Hematopoietic multipotent progenitor cell treated with erythropoietin and hydrocortisone succinate and interleukin-3 and kit ligand, for 4 days (in vitro differentiated cells): ENCODE measurements at places on chromosomes 1 and 21.

DNA sequence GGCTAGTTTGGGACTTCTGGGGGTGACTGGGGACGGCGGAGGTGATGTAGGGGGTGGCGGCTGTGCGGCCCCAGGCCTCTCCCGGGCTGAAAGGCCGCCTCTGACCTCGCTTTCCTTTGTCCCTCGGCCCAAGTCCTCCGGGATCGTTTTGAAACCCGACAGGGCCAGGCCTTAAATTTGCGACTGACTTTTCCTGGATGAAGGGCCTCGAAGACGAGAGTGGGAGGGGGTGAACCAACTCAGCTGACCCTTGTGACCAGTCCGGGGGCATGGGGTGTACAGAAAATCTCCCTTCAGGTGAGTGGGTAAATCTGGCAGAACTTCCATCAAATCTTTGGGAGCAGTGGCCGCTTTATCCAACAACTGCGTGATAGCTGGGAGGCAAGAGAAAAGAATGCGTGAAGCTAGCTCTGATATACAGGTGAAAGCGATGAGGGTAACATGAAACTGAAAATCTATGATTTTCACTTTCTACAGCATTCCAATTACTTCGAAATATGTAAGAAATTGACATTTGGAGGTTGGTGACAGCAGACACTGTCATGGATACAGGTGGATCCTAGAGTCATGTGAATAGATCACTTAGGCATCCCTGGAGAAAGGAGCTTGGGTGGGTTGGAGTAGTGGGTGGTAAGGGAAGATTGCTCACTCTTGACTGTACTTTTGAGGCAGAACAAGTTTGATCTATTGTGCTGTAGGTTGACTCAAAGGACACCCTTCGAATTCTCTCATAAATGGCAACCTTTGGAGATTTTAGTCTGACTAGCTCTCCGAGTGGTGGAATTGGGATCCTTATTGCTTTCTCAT lies 885 bp downstream of the AHCYL1 start:
- DNase-seq: no peak

DNA sequence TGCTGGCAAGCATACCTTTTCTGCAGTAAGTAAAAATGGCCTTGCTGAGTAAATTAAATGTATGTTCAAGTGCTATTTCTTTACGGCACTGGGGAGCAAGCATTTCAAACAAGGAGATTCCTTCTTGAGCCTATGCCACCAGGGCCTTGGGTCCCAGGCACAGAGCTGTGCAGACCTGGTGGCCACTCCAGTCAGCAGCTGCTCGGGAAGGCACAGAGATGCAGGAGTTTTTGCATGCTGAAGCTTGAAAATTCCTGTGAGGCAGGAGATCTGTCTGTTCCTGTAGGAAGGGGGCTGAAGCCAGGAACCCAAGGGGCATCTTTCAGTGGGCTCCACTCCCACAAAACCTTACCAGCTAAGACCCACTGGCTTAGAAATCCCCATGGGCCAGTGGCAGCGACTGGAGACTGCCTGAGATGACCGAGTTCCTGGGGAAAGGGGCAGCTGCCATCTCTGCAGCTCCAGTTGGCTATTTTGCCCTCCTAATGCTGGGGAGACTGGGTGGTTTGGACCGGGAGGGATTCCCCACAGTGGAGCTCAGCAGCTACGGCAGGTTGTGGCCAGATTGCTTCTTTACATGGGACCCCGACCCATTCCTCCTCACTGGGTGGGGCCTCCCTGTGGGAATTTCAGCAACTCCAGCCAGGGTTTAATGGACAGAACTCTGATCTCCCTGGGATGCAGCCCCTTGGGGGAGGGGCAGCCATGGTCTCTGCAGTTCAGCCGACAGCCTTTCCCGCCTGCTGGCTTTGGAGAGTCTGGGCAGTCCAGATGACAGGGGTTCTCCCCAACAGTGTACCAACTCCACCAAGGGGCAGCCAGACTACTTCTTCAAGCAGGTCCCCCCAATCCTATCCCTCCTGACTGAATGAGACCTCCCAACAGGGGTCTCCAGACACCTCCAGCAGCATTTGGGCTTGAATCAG lies 8.4 kb upstream of the PGBD2 start:
- no peak for DNase-seq

- no peak for DNase-seq
Measured at GRCh38 chr1:24075590-24075854, 36.4 kb downstream of the MYOM3 start.

GRCh38 chr1:235929216-235929615 lies 62.5 kb upstream of the LYST start:
- DNase-seq: no peak

- no peak for DNase-seq
Measured at GRCh38 chr21:17501107-17502006, 11.5 kb upstream of the CXADR start.

DNA sequence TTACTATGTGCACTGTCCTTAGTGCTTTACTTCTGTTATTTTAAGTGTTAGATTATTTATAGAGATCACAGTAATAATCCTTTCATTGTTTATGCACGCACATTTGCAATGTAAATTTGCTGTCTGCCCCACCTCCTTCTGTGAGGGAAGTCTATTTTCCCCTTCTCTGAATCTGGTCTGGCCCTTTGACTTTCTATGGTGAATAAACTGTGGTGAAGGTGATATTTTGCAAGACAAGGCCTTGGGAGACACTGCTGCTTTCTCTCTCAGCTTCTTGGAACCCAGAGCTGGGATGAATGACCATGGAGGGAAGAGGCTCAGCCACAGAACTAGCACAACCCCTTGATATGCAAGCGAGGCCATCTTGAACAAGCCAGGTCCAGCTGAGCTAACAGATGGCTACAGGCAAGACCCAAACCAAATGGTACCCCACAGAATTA lies 156.3 kb downstream of the ST6GALNAC3 start:
- DNase-seq: no peak

DNA sequence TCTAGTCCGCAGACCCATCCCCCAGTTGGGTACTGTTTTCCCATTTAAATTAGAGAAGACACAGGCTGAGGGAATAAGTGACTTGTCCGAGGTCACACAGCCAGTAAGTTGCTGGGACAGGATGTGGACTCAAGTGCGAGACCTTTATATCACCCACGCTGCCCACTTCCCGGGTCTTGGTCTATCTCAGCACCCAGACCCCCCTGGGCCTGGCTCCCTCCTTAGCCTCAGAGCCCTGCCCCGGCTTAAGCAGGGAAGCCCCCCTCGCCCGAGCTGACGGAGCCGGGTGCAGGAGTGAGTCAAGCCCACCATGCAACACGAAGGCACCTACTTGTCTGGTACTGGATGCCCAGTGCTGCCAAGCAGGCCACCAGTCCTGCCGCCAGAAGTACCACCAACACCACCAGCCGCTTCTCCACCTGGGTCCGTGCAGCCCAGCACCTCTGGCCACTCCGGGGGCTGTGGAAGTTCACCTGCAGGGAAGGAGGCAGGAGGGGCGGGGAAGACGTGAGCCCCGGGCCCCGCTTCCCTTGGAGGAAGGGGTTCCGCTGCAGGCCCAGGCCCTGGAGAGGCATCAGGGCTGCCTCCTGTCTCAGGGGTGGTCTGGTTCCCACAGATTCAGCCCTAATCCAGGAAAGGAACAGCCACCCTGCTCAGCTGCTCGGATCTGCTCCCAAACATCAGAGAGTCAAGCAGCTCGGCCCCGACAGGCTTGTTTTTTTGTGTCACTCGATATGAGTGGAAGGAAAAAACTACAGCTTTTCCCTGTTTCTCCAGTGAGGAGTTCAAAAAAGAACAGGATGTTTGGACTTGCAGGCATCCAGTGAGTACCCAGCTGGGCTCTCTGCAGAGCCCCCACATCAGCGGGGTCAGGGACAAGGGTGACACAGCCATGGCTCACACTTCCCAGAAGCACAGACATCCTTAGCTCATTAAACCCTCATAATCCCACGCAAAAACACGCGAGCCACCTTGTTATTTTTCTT lies 11.1 kb downstream of the ECE1 start:
- no peak for DNase-seq

GRCh38 chr1:30809514-30810263 lies 52.1 kb upstream of the LAPTM5 start:
- peak; percentile 41 for DNase-seq

GRCh38 chr1:225694151-225694603 lies 41.3 kb upstream of the ENAH start:
- DNase-seq: peak; percentile 77

DNA sequence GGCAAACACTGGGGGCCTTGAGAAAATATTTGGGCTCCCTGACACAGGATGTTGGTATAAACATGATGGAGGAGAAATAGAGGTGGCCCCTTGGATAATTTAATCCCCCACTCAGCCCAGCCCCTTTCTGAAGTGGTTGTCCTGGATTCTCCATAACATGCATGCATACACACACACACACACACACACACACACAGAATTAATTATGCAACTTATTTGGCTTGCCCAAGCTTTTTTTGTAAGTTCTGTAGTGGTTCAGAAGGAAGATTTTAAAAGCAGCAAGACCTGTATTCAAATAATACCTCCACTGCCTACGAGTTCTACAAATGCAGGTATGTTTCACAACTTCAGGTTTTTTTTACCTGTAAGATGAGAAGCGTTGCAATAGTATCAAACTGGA lies 15.0 kb downstream of the ATF3 start:
- DNase-seq: no peak

GRCh38 chr21:30408782-30409494 lies 13.1 kb downstream of the KRTAP13-1 start:
- peak; percentile 67 for DNase-seq

GRCh38 chr1:204487256-204487615 lies 7.4 kb downstream of the PIK3C2B start:
- no peak for DNase-seq

- DNase-seq: no peak
Measured at GRCh38 chr1:31151402-31151801, 85.9 kb upstream of the PUM1 start.

- DNase-seq: peak; percentile 4
Measured at GRCh38 chr21:35908311-35909078, 151.8 kb downstream of the SETD4 start.

GRCh38 chr1:205493241-205494085 lies 11.0 kb upstream of the CDK18 start:
- peak; percentile 39 for DNase-seq

DNA sequence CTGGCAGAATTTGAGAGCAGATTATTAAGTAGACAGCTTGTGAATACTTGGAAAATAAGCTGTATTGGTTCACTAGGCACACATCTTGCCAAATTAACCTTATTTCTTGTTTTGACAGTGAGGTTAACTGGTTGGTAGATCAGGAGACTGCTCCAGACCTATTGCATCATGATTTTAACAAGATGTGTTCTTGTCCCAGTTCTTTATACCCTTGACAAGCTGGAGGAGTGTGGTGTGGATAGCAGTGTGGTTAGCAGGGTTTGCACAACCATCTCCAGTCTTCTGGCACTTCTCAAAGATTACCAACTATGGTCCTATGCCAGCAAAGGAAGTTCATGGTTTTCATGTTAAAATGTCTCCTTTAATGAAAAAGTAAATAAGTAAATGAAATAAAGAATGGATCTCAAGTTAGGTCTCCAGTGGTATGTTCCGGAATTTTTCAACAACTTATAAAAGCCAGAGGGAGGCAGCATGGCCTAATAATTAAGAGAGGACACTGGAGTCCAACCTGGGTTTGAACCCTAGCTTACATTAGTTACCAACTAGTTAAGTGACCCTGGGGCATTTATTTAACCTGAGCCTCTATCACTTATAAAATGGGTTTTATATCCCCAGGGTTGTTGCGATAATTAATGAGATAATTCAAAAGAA lies 34.1 kb downstream of the DDX20 start:
- DNase-seq: peak; percentile 57

GRCh38 chr1:69110851-69111250 lies 456.9 kb upstream of the LRRC7 start:
- no peak for DNase-seq

- no peak for DNase-seq
Measured at GRCh38 chr1:41387667-41388091, 26.4 kb downstream of the FOXO6 start.

- DNase-seq: no peak
Measured at GRCh38 chr1:99751877-99752504, 14.4 kb downstream of the FRRS1 start.

DNA sequence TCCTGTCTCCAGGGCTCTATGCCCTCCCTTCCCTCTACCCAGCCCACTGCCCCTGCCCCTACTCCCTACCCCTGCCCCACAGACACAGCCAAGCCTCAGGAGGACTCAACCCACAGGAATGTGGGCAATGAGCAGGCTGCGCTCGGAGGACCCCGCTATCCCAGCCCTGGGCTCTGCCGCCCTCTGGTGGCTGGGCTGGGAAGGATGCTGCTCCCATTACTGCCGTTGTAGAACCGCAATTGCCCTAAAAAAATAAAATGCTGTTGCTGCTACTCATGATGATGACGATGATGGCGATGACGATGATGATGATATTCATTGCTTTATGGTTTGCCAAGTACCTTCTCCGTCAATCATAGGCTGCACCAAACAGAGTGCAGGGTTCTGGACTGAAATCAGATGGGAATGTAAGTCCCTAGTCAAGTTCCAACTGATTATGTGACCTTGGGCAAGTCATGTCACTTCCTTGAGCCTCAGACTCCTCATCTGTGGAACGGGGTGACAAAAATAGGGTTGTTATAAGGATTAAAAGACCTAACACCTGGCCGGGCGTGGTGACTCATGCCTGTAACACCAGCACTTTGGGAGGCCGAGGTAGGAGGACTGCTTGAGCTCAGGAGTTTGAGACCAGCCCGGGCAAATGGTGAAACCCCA lies 24.6 kb downstream of the ARHGEF19 start:
- DNase-seq: peak; percentile 81

GRCh38 chr1:154481053-154481452 lies 21.0 kb upstream of the TDRD10 start:
- DNase-seq: peak; percentile 39

GRCh38 chr1:178997428-178997827 lies 28.3 kb upstream of the FAM20B start:
- DNase-seq: no peak

DNA sequence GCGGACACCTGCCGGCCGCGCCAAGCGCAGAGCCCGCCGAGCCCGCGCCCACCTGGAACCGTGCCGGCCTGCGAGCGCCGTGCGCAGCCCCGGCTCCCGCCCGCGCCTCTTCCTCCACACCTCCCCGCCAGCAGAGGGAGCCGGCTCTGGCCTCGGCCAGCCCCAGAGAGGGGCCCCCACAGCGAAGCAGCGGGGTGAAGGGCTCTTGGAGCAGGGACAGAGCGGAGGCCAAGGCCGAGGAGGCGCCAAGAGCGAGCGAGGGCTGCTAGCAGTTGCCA lies 50.1 kb upstream of the KRTAP19-8 start:
- peak; percentile 30 for DNase-seq

- DNase-seq: no peak
Measured at GRCh38 chr1:5758000-5758858, 234.0 kb downstream of the NPHP4 start.

DNA sequence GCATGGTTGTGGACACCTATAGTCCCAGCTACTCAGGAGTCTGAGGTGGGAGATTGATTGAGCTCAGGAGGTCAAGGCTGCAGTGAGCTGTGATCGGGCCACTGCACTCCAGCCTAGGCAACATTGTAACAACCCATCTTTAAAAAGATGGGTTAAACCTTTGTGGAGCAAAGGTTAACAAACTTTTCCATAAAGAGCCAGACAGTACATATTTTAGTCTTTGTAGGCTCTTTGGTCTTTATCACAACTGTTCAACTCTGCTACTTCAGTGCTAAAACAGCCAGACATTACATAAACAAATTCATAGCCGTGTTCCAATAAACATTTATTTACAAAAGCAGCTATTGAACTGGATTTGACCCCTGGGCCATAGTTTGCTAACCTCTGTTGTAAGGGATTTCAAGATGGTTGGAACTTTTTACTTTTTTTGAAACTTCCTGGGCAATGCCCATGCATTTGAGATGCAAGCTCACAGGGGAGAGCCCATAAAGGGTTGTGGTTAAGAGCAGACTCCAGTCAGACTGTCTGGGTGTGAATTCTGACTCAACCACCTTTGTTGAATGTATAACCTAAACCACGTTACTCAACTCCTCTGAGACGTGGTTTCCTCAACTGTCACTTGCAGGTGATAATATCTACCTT lies 10.8 kb downstream of the INAVA start:
- peak; percentile 33 for DNase-seq

- no peak for DNase-seq
Measured at GRCh38 chr1:246203180-246203579, 303.9 kb downstream of the SMYD3 start.
